Activated CD4-positive, alpha-beta T cell treated with anti-CD3 and anti-CD28 coated beads for 24 hours (primary cell): ENCODE measurements at places on chromosomes 2 and 18.

DNA sequence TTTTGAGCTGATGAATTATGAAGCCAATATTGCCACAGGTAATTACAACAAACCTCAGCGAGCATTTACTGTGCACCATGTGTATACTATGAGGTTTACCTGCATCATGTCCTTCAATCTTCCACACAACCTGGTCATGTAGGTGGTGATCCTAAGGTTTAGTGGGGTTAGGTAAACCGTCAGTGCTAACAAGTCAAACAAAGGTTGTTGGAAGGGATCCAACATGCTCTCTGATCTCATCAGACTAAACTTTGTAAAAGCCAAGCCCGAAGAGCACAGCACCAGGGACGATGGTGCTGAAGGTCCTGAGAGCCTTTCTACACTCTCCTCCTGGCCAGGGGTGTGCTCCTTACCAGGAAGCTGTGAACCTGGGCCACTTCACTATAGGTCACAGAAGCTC is 29.4 kb downstream of the SH3YL1 start:
- DNase-seq: no peak

GRCh38 chr2:240962300-240963064 is 35.9 kb upstream of the SNED1 start:
- no peak for DNase-seq

DNA sequence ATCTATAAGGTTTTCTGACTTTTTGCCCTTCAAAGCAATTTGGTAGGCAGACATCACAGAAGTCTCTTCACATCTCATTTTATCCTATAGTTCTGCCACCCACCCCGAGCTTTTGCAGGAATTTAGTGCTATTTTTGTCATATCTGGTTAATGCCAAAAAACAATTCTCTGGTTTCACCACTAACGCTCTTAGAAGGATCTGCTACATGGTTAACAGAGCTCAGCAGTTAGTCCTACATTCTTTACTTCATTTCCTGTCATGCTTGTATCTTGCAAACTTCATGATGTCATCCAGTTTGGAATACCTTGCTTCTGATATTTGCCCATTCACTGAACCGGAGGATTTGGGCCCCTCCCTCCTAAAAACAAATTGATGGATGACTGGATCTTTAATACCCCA is 116.8 kb upstream of the SERPINE2 start:
- DNase-seq: no peak

DNA sequence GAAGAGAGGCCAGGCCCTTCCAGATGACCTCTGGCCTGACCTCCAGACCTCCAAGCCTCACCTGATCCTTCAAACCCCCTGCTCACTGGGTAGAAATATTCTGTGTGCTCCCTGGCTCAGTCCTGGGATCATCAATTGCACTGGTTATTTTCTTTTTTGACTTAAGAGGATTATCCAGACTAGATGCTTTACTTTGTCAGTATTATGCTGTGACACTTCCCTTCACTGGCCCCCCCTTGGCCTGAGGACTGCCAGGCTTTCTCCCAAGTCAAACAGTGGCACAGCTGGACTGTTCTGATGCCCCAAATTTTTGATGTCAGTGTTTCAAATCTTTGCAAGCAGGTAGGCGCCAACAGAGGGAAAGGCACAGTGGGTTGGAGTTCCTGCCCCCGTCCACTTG is 156.3 kb upstream of the SKOR2 start:
- no peak for DNase-seq

DNA sequence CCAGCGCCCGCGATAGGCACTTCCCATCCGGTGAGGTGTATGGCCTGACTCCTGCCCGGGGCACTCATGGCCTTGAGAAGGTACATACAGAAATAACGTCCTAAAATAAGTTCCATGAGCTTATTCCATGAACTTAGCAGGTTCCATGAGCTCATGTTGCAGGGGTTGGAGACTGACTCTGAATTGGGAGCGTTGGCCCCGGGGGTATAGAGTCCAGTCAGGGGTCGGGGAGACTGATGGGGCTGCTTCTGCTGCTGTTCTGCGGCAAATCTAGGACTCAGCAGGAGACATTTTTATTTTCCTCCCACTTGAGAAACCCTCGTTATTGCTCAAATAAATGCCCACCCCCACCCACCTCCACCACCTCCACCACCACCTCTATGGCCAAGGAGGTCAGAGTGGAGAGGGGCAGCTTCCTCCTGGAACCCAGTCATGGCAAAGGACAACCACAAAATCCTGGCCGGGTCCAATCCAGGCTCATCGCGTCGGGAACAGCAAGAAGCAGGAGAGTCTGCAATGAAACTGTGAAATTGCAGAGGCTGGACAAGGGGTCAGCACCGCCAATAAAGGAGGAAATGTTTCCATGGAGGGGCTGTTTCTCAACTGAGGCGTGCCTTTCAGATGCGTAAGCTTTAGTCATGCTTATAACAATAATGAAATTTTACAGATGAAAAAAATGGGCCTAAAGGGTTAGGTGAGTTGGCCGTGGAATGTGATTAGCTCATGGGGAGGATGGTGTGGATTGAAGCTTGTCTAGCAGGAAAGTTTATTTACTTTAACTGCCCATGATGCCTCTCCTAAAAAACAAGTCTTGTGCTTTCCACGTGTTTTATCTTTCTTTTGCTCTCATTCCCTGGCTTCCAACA is 136.6 kb upstream of the ALKAL2 start:
- DNase-seq: no peak

DNA sequence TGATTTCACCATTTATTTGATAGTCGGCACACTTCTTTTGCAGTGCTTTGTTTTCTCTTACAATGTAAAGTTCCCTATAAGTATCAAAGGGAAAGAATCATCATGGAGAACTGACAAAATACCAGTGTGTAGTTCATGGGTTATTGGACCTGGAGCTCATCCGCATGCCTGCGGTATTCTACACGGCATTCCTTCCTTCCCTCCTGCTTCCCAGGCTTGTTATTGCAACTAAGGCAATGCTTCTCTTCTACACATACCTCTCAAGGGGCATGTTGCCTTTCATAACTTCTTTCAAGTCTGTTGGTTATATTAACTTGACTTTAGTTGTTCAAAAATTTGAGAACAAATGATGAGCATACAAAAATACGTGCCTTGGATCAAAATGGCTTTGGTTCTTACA is 24.3 kb upstream of the FAP start:
- no peak for DNase-seq

DNA sequence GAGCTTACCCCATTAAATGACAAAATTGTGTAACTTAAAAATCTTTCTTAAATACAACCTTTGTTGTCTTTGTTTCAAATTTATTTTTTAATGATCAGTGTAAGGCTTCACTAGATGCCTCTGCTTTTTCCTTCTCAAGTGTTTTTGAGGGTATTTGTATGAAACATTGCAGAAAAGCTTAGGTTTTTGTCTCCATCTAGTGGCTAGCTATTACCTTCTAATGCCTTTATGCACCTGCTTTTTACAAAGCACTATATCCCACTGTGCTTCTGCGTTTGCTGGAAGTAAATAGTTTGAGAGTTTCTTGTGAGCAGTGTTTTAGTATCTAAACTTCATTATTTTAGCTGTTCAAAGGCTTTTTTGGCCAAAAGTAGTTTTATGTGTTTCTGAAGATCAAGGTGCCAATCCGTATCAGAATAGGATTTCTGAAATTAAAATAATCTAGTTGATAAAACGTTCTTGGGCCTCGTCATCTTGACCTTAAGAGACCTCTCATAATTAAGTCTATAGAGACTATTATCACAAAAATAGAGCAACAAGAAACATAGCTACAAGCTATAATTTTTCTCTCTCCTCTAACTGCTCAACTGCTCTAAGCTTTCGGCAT is 47.0 kb downstream of the IWS1 start:
- no peak for DNase-seq

GRCh38 chr18:39611381-39612100 is 2045.9 kb upstream of the CELF4 start:
- no peak for DNase-seq

DNA sequence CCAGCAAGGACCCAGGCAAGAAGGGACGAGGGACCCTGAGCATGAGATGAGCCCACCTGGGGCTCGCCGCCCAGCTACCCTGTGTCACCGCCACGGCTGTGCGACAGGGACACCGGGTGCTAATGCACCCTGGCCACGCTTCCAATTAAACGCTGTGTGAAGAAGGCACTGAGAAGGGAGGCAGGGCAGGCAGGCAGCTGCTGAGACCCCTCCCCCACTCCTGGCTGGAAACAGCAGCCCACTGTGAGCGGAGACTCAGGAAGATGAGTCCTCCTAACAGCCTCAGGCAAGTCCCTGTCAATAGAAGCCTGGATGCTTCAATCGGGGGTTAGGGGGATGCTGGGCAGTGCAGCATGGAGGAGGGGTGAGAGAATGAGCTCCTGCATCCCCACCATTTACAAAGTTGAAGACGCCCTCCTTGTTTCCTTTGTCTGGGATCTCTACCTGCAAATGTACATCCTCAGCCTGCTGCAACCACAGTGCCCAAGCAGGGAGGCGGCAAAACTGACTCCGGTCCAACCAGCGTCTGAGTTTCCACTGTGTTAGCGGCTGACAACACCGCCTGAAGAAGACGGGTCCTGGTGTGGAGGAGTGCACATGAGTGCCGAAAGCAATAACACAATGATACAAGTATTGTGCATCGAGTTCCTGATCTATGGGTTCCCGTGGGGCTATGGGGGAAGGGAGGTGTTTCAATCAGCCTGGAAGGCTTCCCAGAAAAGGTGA is 12.8 kb downstream of the TMEM163 start:
- no peak for DNase-seq

DNA sequence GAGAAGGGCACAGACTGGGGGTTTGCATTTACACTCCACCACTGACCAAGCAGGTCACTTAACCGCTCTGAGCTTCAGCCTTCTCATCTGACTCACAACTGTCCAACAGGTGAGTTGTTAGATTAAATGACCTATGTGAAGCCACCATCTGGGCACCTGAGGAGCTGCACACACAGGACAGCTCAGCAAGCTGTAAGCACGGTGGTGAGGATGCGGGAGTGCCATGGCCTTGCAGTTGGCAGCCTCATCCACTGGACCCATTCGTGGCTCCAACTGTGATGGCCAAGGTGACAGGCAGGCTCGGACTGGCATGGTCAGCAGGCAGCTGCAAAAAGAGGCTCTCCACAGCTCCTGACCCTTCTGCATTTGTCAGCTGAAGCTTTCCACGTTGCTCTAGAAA is 23.3 kb upstream of the AMMECR1L start:
- no peak for DNase-seq

GRCh38 chr2:23412556-23413155 is 27.7 kb downstream of the KLHL29 start:
- no peak for DNase-seq

DNA sequence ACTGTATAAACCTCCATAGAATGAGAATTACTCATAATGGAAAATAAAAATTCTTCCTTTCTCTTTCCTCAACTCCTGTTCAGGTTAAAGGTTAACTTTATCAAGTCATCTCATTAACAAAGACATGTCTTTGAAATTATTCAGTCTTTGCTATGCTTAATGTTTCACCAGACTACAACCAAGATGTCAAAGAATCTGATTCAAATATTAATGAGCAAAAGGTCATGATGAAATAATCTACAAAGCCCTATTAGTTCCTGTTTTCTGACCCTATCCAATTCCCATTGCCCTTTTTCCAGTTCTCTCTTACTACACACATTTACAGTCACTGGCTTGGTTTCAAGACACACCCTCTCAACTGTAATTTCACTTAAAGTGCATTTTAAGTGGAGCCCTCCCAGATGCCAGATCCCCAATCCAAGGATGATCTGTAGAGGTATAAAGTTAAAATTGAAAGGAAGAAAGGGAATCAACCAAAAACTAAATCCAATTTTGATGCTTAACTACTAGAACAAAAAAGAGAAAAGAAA is 246.9 kb upstream of the CYP26B1 start:
- no peak for DNase-seq

GRCh38 chr2:238239543-238239862 is 335 bp downstream of the HES6 start:
- DNase-seq: no peak

DNA sequence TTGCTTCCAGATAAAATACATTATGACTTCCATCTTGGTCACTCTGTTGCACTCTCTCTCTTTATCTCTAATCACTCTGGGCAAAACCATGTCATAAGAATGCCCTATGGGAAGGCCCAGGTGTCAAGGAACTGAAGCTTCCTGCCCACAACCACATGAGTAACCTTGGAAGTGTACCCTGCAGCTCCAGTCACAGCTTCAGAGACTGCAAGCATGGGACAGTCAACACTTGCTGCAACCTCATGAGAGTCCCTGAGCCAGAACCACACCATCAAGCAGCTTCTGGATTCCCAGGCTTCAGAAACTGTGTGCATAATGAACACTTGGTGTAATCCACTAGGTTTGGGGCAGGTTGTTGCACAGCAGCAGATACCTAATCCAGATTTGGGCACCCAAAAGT is 121.1 kb upstream of the BCL2L11 start:
- no peak for DNase-seq

DNA sequence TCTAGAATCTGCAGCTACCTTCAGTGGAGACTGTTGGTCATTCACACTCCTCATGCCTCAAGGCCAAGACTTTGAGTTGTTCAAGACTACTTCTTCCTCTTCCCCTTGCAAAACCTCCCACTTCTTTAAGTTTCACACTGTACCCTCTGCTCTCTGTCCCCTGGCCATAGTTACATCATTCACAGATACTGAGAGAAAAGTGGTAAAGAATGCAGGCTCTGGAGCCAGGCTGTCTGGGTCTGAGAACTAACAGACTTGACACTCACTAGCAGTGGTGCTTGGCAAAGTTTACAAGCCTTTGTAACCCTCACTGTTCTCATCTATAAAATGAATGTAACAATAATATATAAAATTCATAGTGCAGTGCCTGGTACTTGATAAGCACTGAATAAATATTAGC is 61.8 kb downstream of the CDH20 start:
- DNase-seq: no peak

DNA sequence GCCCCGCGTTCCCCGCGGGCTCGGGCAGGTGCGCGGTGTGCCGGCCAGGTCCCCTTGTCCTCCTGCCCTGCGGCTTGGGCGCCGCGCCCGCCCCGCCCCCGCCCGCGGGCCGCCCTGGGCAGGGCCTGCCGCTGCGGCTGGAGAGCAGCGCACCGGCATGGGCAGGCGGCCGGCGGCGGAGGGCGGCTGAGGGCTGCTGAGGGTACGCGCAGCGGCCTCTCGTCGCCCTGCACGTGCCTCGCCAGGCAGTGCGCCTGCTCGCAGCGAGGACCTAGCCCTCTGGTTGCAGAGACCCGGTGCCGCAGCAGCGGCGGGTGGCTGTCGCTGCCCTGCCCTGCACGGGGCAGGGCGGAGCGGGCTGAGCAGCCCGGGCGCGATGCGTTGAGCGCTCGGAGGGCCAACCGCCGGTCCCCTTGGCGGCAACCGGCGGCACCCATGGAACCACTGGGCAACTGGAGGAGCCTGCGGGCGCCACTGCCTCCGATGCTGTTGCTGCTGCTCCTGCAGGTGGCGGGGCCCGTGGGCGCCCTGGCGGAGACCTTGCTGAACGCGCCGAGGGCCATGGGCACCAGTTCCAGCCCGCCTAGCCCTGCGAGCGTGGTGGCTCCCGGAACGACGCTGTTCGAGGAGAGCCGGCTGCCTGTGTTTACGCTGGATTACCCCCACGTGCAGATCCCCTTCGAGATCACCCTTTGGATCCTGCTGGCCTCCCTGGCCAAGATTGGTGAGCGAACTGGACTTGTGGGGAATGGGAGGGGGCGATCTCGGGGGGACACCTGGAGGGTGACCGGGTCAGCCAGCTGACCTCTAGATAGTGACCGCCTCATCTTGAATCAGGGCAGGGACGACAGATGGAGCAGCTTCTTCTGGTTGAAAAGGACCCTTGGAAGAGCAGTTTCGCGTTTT is at the start of gene SLC9A2:
SLC9A2 (plus strand) TSS at position 140 of the 906 bp plus-strand sequence; CDS start at position 436, 296 bp downstream.
- no peak for DNase-seq
